ENCODE measurements at places on chromosomes 6 and 20.
A peak's percentile ranks its signal among the peaks of the same experiment; 100 is the strongest.

DNA sequence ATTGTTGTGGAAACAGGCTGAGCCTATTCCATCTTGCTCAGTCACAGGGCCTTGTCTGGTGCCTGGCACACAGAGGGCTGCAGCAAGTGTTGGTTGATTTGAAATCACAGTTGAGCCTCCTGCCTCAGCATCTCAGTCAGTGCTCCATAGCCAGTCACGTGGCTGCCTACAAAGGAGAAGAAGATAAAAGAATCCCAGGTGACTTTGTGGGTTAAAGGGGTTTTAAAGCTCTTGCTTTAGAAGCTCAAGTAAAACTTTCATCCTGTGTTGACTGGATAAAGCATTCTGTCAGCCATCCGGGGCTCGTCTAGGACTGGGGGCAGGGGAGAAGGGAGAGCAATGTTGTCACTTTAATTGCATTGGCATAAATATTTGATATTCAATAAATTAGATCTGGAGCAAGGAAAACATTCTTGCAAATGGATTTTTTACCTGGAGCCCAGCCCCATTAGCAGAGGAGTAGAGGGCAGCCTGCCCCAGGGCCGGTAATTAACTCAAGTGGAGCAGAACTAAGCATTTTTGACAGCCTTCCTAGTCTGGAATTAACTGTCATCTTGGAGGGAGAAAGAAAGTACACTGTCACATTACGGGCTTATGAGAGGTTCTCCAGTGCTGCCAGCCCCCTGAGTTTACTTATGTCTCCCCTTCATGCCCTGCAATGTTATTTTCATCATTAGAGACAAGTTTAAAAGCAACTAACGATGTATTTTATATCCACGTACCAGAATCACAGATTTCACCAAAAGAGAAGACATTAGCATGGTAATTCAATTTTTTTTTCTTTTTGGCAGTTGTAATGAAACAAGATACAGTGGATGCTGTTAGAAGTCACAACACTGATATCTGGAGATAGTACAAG, 71.7 kb upstream of the GTSF1L start:
- no peak for DNase-seq

DNA sequence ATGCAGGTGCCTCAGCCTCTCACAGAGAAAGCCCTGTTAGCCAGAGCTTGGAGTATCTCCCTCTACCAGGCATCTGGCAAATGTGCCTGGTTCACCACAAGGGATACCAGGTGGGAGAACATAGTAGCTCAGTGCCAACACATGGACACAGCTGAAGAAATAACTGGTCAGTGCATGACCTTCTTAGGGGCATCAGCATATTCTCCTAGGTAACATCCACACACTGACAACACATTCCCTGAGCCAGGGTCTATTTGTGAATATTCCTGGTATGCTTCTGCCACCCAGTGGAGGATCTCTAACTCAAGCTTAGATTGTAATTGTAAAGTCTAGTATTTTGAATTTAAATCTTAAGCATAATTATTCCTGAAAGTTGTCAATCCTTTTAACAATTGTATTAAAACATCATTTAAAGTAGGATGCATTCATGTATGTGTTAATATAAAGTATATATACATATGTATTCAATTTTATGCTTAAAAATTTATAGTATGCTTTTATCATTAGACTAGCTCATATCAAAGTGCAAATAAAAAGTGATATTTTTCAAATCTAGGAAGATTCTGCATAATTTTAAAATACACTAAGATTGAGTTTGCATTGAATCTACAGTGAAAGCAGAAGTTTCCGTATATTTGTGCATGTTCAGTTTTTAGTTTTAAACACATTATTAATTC, 45.3 kb upstream of the COL21A1 start:
- DNase-seq, result peak; percentile 42

DNA sequence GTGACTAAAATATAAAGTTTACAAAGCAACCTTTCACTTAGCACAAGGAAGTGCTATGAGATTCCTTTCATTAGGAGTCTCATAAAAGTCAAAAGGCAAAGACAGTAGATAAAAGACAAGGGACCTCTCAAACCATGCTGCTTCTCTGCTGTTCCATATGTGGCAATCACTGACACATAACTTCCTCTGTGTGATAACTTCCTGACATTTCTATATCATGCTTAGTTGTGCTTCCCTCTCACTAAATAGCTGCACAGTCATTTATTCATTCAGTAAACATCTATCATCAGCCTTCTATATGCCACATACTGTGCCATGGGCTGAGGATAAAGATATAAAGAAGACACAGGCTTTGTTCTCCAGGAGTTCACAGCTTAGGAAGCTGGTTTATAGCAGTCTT, 214.8 kb upstream of the GRIK2 start:
- DNase-seq, result no peak

GRCh38 chr6:36243562-36244212, 26.2 kb upstream of the PNPLA1 start:
- no peak for DNase-seq

DNA sequence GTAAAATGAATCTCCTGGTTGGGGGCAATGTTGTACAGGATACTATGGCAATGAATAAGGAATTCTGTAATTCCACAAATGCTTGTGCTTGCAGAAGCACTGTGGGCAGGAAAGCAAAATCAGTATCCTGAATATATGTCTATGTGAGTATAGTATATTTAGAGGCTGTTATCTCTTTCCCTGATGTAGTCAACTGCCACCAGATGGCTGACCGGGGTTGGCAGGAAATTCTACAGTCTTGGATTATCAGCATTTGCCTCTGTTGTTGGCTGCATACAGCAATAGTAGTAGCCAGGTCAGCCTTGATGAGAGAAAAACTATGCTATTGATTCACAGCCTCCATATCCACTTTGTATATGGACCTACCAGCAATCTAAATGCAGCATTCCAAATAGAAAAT, 425.1 kb upstream of the JAG1 start:
- no peak for DNase-seq

DNA sequence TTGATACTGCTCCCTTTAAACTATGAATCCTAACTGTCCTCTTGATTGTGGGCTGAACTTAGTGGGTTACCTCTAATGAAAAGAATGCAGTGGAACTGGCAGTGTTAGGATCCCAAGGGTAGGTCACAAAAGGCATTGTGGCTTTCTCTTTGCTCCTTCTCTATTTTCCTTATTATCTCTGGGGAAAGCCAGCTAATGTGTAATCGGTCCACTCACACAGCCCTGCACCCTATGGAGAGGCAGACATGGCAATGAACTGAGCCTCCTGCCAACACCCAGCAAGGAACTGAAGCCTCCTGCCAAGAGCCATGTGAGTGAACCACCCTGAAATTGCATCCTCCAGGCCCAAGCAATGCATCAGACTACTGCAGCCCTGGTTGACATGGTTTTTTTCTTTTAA, 24.6 kb upstream of the ZNF133 start:
- no peak for DNase-seq

DNA sequence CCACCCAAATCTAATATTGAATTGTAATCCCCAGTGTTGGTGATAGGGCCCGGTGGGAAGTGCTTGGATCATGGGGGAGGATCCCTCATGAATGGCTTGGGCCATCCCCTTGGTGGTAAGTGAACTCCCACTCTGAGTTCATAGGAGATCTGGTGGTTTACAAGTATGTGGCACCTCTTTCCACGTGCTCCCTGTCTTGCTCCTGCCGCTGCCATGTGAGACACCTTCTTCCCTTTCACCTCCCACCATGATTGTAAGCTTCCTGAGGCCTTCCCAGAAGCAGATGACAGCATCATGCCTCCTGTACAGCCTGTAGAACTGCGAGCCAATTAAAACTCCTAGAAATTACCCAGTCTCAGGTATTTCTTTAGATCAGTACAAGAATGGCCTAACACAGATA, 150.8 kb downstream of the SH3BGRL2 start:
- DNase-seq, result no peak

GRCh38 chr6:80182308-80182707, 75.8 kb downstream of the BCKDHB start:
- no peak for DNase-seq

DNA sequence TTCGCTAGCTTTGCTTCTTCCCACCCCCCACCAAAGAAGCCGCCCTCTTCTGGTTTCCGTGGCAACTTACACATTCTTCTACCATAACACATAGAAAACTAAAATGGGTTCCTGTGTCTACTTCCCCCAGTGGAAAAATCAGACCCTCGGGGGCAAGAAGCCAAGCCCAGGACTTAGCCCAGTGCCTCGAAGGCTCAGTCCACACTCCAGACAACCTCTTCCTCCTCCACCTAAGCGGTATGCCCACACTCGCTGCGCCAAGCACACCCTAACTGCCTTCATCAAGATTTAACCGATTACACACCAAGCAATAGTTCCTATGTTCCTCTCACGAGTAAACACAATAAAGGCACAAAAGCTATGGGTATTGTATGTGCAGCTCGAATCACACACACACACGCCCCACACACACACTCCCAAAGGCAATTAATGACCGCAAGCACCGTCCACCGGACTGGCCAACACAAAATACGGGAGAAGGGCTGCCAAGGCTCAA, 537 bp downstream of the PPIL4 start:
- peak; percentile 12 for DNase-seq

GRCh38 chr6:78781001-78781400, 86.3 kb upstream of the IRAK1BP1 start:
- DNase-seq, result no peak

DNA sequence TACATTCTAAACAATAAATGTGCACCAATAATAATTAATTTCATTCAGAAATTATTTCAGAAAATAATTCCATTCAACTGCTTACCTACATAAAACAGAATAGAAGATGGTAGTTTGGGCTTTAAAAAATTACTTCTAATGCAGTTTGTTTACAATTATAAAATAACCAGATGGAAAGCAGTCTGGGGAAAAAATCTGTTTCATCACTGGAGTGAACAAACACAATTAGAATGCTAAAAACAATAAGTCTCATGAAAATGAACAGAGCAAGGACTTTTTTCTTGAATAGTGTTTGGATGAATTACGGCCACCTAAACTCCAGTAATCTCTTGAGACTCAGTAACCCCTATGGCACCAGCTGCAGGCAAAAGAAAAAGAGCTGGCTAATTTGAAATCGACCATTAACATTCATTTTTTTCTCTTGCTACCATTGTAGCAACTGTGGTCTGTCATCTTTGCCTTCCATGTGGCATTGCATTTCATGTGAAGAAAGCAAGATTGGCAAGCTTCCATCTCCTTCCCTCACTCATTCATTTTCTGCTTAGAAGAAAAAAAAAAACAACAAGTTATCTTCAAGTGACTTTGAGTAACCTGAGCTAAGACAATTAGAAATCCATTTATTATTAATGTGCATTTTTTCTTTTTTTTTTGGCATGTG, 88.4 kb upstream of the CEP85L start:
- DNase-seq, result no peak

DNA sequence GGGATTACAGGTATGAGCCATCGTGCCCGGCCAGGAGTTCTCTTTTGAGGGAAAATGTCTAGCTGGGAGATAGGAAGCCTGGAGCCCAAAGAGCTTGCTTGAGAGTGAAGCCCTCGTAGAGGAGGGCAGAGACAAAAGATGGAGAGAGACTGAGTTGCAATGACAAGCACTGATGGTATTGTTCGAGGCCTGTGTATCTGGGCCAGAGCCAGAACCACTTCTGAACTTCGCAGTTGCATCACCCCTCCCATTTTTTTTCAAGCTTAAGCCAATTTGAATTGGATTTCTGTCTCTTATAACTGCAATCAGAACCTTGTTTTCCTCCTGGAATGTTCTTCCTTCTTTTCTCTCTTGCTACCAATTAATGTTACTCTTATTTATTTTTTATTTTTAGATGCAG, 83.1 kb downstream of the KCNB1 start:
- no peak for DNase-seq

DNA sequence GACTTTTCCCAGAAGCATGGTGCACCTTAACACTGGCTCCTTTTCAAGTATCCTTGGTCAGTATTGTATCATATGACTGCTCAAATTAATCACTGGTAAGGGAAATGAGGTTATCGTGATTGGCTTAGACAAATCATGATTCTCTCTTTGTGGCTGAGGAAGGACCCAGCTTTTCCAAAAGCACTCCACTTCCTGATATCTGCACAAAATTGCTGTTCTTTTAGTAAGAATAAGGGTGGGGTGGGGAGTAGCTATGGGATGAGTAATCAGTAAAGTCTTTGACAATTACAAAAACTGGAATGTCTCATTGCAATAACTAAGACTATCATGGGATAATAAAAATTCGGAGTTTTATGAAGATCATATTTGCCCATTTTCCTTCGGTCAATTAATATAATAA, 9.0 kb upstream of the RIPPLY2 start:
- no peak for DNase-seq

- DNase-seq, result no peak
These were observed 353.1 kb downstream of the LAMA2 start for GRCh38 chr6:129236001-129236517.

- no peak for DNase-seq
These were observed 1.7 kb upstream of the PDE10A start for GRCh38 chr6:165664559-165665383.

GRCh38 chr20:34974246-34974645, 18.6 kb downstream of the MYH7B start:
- DNase-seq, result no peak

DNA sequence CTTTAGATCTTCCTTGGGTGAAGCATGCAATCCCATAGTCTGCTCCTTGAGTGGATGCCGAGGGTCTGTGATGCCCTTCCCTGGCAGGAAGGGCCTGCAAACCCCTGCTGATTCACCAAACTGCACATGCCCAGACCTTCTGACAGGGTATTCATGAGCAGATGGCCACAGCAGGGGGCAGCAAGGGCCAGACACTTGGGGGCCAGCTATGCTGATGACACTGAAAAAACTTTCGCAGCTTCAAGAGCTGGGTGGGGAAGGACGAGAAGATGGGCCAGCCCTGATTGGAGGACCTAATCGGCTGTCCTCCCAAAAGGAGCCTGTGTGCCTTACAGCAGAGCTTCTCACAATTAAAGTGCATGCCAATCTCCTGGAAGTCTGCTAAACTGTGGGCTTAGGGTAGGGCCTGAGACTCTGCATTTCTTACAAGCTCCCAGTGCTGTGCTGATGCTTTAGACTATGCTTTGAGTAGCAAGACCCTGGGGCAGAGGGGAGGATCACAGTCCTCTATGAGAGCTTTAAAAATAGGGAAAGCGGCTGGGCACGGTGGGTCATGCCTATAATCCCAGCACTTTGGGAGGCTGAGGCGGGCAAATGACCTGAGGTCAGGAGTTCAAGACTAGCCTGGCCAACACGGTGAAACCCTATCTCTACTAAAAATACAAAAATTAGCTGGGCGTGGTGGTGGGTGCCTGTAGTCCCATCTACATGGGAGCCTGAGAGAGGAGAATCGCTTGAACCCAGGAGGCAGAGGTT, 15.2 kb upstream of the GDAP1L1 start:
- DNase-seq, result no peak

DNA sequence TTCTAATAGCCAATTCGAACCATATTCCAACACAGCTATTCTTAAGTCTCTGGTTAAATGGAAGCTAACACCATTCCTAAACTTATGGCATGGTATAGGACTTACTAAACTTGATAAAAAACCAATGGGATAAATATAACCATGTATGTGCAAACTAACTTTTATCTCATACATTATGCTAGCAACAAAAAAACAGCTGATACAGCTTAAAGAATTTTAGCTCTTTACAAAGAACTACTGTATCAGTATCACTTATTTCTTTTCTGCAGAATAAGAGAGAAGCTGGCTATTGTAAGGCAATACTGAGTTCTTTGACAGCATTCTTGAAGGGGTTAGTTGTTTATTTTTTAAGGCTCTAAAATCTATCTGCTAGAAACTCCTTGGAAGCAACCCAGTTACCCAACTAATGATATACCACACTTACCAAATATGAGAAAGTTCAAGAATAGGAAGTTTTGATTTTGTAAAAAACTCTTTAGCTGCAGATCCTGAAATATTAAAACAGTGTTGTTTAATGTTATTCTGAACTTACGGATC, 44.9 kb downstream of the REPS1 start:
- no peak for DNase-seq
